ENCODE measurements at places on chromosomes 1 and 21.

GRCh38 chr1:4655674-4656532 lies 1.5 kb downstream of the AJAP1 start:
- peak; percentile 56 for DNase-seq

GRCh38 chr1:222243902-222244301 lies 304.0 kb downstream of the HHIPL2 start:
- DNase-seq, result no peak

- DNase-seq, result no peak
Measured at GRCh38 chr21:44595524-44595923, 3.2 kb upstream of the KRTAP10-6 start.

DNA sequence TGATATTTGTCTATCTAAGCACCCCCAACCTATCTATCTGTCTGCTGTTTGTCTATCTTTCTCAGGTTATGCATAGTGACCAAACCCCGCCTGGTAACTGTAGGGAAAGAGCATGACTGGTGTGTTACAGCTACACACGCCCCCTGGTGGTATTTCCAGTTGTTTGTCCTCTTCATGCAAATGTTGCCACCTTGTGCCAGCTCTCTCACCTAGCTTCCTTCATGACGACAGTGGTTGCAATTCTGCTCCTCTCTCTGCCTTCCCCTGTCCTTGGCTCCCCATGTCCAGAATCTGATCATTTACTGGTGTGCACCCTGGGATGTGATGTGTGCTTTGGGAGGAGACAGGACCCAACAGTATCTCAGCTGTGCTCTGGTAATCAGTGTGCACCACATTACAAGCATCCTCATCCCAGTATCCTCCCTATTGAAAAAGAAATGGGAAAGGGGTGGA lies 8.1 kb upstream of the INKA2 start:
- peak; percentile 87 for DNase-seq

GRCh38 chr1:109314795-109315194 lies 8.0 kb upstream of the MYBPHL start:
- peak; percentile 15 for DNase-seq

DNA sequence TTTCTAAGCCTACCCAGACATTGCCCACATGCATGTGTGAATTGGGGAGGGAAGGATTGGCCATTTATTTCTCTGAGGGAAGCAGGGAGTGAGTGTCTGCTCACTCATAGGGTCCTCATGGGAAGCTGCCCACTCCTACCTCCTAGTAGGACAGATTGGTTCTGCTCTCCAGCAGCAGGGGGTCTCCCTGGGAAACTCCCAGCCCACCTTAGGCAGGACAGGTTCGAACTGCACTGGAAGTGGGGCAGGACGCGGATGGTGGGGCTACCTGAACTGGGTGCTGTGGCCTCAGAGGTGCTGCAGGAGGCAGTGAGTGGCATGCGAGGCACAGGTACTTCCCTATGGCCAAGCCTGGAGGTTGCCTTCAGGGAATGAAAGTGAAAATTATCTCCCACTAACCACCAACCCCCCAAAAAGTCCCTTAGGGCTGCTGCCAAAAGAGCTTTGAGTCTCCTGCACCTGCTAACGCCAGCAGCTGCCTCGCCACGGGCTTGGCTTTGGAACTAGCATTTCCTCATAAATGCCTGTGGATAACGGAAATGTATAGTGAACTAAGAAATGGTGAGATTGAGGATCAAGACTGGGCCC lies 157.0 kb upstream of the COA6 start:
- no peak for DNase-seq

- no peak for DNase-seq
Measured at GRCh38 chr1:75171876-75172275, 37.7 kb downstream of the LHX8 start.

DNA sequence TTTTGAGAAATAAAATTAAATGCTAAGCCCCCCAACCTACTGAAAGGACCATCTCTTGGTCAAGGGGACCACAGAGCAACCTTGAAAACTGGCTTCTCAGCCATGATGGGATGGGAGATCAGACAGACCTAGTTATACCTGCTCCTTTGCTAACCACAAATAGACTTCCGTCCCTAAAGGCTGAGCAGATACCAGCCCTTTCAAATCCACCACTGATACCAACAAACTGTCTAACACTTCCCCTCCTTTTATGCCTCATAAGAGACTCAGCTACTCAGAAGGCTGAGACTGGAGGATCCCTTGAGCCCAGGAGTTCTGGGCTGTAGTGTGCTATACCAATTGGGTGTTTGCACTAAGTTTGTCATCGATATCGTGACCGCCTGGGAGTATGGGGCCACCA lies 407.3 kb downstream of the SIPA1L2 start:
- no peak for DNase-seq

DNA sequence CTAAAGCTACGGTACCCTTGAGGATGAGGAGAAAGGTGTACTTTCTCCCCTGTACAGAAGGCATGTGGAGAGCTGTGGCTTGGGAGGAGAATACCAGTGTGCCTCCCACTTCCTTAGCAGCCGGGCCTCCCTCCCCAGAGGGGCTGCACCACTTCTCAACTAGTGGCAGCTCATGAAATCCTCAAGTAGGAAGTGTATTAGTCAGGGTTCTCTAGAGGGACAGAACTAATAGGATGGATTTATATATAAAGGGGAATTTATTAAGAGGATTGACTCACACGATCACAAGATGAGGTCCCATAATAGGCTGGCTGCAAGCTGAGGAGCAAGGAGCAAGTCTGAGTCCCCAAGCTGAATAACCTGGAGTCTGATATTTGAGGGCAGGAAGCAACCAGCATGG lies 53.1 kb upstream of the PPP2R5A start:
- no peak for DNase-seq

DNA sequence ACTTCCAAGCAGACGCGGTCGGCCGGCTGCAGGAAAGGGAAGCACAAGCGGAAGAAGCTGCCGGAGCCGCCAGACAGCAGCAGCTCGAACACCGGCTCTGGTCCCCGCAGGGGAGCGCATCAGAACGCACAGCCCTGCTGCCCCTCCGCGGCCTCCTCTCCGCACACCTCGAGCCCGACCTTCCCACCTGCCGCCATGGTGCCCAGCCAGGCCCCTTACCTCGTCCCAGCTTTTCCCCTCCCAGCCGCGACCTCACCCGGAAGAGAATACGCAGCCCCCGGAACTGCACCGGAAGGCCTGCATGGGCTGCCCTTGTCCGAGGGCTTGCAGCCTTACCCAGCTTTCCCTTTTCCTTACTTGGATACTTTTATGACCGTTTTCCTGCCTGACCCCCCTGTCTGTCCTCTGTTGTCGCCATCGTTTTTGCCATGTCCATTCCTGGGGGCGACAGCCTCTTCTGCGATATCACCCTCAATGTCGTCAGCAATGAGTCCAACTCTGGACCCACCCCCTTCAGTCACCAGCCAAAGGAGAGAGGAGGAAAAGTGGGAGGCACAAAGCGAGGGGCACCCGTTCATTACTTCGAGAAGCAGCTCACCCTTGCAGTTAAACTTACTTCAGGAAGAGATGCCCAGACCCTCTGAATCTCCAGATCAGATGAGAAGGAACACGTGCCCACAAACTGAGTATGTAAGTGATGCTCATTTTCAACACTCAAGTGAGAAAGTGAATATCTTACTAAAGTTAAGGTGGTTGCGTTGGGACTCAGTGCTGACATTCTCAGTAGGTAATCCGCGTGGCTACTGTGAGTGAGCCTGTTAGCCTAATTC lies 25.5 kb downstream of the UTS2 start:
- no peak for DNase-seq

DNA sequence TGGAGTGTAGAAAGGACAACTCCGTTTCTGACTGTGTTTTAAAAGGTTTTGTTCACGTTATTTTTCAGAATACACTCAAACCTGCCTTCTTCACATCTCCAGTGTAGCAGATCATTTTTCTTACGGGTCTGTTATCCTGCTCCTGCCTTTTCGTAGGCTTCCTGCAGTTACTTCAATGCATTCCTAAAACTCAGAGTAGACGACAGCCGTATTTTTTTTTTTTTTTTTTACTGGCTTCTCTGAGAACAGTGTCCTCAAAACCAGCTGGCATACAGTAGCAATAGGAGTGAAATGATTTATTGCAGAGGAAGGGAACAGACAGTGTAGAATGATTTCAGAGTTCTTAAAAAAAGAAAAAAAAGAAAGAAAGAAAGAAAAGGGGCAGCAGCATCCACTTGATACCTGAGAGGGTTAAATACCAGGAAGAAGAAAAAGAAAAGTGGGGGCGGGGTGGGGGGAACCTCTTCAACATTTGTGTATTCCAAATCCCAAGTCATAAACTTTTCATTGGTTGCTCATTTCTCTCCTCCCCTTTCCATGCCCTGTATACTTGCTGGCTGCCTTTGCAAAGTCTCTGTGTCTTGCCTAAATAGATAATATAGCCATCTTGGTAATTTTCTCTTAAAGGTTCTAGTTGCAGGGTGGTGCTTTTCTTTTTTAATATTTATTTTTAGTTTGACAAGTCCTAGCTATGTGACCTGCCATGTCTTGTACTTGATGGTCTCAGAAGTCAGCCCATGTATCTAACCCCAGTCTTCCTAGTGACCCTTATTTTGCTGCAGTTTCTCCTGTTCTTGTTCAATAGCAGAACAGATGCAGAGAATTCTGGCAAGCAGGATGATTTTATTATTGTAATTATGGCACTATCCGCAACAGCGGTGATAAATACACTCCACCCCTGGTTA lies 2.8 kb downstream of the TGFB2 start:
- DNase-seq, result peak; percentile 31

GRCh38 chr1:211559222-211560010 lies 19.5 kb downstream of the SLC30A1 start:
- no peak for DNase-seq

DNA sequence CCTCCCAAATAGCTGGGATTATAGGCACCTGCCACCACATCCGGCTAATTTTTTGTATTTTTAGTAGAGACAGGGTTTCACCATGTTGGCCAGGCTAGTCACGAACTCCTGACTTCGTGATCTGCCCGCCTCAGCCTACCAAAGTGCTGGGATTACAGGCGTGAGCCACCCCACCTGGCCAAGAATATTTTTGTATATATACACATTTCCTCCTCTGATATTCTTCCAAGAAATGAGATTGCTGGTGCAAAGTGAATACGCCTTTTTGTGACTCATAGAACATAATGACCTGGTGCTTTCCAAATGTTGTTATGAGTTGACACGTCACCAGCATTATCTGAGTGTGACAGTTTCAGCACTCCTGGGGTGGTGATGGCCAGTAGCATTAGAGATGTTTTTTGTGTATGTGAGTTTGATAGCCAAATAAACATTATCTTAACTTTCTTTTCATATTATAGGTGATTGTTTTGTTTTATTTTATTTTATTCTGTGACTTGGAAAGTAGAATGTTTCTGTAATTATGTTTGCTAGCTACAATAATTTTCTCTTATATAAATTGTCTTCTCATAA lies 54.9 kb downstream of the KCNK1 start:
- peak; percentile 89 for DNase-seq

- DNase-seq, result no peak
Measured at GRCh38 chr21:25578056-25578961, 29.0 kb downstream of the MRPL39 start.

Measured in GM23248 (cell line).